ENCODE measurements at places on chromosomes 4 and X.

DNA sequence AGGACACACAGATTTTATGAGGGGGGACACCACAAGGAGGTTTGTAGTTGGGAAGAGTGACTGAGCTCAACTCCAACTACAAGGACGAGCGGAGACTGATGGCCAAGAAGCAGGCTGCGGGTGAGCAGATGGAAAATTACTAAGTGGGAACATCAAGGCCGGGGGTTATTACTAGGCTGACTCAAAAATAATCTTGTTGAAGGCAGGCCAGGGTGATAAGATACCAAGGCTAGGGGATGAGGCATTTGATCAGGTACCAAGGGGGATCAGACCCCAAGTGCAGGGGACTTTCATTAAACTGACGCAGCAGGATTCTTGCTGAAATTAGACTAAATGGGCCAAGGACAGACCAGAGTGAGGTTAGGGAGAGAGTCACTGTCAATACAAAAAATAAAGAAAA, 119.4 kb upstream of the SORBS2 start:
- DNase-seq: no peak

DNA sequence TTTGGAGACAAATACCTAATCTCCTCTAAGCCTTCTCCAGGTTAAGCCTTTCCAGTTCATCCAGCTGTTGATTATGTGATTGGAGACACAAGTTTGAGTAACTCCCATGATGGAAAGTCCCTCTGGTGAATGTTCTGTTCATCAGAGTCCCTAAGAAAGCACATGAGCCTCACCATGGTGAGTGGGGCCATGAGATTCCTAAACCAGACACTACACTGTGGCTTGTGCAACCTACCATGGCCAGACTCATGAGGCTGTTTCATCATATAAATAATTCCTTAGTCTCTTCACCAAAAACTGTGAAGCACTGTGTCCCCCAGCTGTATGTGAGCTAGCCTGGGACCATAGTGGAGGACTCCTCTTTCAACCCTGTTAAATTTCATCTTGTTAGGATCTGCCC, 14.4 kb downstream of the PKD2 start:
- no peak for DNase-seq

DNA sequence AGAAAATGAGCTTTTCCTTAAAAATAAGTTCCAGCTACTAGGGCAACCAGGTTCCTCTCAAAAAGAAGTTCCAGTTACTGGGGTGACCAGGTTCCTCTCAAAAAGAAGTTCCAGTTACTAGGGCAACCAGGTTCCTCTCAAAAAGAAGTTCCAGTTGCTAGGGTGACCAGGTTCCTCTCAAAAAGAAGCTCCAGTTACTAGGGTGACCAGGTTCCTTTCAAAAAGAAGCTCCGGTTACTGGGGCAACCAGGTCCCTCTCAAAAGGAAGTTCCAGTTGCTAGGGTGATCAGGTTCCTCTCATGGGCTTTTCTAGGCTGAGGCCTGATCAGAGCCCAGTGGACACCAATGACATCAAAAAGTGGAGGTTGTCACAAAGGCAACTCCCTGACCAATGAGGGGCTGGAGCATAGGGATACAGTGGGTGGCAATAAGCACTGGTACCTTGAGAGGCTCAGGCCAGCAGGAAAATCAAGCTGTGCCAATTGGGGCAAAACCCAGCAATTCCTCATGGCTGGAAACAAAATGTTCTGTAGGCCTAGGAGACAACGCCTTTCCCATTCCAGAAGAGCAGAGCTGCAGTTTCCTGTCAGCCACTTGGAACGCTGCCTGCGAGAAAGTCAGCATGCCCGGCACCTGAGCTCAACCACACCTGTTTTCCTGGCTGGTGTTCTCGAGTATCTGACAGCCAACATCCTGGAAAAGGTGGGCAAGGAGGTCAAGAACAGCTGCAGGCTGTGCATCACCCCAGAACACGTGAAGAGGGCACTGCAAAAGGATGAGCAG, 12.3 kb upstream of the SYTL5 start:
- DNase-seq: no peak

- no peak for DNase-seq
Observed at GRCh38 chr4:83107631-83108030, 6.9 kb downstream of the PLAC8 start.

DNA sequence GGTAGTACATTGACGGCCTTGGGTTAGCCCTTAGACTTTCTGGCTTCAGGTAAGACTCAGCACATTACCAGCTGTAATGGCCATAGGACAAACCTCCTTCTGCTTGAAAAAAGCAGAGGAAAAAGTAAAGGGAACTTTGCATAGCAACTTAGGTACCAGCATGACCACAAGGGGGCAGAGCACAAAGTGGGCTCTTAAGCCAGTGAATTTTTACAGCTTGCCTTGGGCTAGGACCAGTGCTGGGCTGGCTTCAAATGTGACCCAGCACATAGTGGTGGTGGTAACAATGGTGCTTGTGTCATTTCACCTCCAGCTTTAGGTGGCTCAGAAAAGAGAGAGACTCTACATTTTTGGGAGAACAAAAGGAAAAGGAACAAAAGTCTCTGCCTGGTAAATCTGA, 66.1 kb downstream of the KLHL4 start:
- DNase-seq: no peak

- no peak for DNase-seq
Observed at GRCh38 chr4:120763650-120764049, 158.9 kb downstream of the PRDM5 start.

- no peak for DNase-seq
Observed at GRCh38 chr4:153072661-153073060, 131.6 kb upstream of the TRIM2 start.

DNA sequence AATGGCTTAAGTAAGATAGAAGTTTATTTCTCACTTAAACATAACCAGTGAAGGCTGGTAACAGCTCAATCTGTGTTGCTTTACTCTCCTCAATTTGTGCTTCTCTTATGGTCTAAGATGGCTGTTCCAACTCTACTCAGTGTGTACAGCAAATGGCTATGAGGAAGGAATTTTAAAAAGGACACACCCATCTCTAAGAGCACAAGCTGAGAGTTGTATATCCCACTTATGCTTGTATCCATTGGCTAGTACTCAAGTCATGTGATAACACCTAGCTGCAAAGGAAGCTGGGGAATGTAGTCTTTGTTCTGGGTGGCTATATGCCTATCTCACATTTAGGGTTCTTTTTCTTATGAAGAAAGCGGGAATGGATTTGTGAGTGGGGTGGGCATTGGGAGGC, 63.3 kb downstream of the GPAT3 start:
- DNase-seq: no peak

GRCh38 chrX:11778230-11778629, 20.2 kb downstream of the MSL3 start:
- no peak for DNase-seq

- no peak for DNase-seq
Observed at GRCh38 chr4:164748375-164748774, 5.6 kb upstream of the SMIM31 start.

Data from H54 (cell line).